Stimulated activated CD4-positive, alpha-beta T cell treated with anti-CD3 and anti-CD28 coated beads, Interleukin-15, amount 100 ng/mL, for 24 hours (primary cell): ENCODE measurements at places on chromosomes 12 and 14.

DNA sequence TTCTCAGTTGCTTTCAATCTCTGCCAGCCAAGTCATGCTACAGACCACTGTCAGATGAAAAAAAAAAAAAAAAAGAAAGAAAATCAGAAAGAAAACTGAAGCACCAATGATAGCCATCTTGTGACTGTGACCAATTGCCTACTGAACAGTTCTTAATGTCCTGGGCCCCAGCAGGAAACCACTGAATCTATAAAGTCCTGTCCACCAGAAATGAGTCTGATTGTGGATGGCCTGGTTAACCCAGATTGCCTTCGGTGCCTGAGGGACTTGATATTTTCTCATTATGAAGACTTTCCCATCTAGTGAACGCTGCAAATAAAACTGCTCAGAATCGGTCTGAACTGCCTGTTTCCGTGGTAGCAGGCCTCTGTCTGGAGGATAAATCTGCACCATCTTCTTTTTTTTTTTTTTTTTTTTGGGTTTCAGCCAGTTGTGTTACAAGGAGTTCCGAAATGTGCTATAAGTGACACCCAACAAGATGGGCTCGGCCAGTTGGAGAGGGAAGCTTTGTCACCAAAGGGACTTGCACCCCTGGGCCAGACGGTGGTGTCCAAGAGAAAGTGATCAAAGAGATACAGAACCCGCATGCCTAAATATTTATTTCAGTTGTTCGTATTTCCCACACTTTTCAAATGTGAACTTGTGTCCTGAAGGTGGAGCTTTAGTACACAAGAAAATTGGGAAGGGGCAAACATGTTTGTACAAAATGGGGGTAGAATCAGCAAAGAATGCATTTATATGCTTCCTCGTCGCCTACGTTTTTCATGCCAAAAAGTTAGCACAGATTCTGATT, 3.0 kb upstream of the PLXNC1 start:
- no peak for DNase-seq

DNA sequence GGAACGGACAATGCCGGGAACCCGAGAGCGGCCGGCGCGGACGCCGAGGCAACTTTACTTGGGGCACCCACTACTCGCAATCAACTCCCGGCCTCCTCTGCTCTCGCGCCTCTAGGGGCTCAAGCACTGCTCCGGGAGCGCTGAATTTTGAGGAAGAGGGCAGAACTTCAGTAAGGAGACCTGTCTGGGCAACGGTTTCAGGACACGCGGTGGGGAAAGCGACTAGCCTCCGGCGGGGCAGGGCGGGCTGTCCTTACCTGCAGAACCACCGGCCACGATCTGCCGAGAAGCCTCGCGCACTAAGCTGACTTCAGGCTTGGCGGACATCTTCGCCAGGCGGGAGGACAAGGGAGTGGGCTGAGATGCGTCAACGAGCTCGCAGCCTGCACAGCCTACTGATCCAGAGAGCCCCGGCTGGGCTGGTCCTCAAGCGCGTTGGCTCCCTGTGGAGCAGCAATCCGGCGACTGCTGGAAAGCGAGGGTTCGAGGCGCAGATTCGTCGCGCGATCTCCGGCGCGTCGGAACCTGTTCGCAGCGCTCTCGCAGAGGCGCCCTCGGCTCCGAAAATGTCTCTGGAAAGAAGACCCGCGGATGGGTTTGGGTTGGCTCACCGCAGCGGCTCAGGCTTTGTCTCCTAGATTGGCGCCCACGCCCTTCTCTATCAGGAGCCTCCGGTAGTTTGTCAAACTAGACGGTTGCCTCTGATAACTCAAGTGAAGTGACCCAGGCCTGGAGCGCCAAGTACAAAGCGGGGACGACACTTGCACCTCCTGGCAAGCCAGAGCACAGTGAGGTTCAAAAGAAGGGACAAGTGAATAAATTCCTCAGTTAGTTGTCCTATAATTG, at the start of gene SLC25A21:
Gene SLC25A21, minus strand, starts transcription at position 583 of the 846 bp plus-strand sequence.
- peak; percentile 17 for DNase-seq

DNA sequence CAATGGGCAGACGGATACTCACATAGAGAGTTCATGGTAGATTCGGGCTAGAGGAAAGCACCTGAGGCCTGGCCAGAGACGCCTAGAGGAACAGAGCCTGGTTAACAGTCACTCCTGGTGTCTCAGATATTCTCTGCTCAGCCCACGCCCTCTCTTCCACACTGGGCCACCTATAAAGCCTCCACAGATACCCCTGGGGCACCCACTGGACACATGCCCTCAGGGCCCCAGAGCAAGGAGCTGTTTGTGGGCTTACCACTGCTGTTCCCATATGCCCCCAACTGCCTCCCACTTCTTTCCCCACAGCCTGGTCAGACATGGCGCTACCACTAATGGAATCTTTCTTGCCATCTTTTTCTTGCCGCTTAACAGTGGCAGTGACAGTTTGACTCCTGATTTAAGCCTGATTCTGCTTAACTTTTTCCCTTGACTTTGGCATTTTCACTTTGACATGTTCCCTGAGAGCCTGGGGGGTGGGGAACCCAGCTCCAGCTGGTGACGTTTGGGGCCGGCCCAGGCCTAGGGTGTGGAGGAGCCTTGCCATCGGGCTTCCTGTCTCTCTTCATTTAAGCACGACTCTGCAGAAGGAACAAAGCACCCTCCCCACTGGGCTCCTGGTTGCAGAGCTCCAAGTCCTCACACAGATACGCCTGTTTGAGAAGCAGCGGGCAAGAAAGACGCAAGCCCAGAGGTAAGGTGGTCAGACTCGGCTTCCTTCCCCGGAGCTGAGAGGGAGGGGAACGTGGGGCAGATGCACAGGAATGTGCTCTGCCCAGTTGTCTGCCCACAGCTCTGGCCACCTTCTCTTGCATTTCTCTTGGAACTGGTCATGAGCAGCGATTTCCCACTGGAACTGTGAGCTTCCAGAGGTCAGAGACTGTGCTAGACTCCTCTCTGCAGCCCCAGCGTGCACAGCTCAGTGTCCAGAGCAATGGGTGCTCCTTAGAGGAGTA, at the start of gene CD4:
Gene CD4, plus strand, starts transcription at position 557 of the 953 bp plus-strand sequence. CDS start 10,611 bp downstream, outside the sequence.
- peak; percentile 94 for DNase-seq

DNA sequence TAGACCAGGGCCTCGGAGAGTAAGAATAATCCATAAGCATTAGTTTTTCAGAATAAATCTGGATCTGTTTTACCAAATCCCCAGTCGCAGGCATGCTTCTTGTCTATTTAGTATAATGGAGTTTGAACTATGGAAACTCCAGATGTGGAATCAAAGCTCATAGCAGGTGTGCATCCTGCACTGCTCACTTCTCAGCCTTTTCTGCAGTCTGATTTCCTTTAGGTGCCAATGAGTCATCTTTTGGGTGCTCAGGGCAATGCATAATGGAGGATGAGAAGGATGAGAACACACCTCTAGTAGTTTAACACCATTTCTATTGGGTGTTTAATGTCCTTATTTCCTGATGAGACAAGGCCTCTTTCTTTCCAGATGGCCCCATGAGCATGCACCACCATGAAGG, 961.2 kb downstream of the TMEM121 start:
- no peak for DNase-seq

GRCh38 chr12:70487440-70487839, 121.3 kb downstream of the KCNMB4 start:
- DNase-seq = no peak

- DNase-seq = no peak
These were observed 31.8 kb downstream of the CCDC198 start for GRCh38 chr14:57461777-57462320.

DNA sequence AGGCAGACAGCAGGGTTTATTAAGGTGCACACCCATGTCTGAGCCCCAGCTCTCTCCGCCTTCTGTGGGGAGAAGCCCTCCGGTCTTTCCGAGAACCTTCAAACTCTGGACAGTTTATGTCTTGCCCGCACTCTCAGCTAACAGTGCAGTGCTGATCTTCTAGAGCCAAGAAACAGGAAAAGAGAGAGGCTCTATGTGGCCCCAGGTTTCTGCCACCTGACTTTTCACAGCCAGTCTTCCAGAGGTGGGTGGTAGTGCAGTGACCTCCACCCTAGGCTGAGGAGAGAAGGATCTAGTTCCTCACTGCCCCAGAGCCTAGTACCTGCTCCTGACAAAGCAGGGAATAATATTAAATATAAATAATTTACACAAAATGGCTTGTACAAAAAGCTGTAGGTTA, 4.0 kb upstream of the SLC22A17 start:
- no peak for DNase-seq

- DNase-seq = no peak
These were observed 43.9 kb upstream of the ABCC9 start for GRCh38 chr12:21985155-21985554.

- DNase-seq = peak; percentile 13
These were observed 24.6 kb downstream of the TMEM19 start for GRCh38 chr12:71710276-71711125.

GRCh38 chr12:6778217-6778573, 5.9 kb downstream of the LAG3 start:
- DNase-seq = no peak

DNA sequence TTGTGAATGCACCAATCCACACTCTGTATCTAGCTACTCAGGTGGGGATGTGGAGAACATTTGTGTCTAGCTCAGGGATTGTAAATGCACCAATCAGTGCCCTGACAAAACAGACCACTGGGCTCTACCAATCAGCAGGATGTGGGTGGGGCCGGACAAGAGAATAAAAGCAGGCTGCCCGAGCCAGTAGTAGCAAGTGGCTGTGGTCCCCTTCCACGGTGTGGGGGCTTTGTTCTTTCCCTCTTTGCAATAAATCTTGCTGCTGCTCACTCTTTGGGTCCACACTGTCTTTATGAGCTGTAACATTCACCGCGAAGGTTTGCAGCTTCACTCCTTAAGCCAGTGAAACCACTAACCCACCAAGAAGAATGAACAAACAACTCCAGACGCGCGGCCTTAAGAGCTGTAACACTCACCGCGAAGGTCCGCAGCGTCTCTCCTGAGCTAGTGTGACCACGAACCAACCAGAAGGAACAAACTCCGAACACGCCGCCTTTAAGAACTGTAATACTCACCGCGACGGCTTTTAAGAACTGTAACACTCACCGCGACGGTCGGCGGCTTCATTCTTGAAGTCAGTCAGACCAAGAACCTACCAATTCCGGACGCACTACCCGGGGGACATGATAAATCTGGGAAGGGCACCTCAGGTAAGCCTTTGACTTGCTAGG, 4.6 kb upstream of the LDHB start:
- no peak for DNase-seq

GRCh38 chr14:30292541-30292940, 266.4 kb upstream of the G2E3 start:
- no peak for DNase-seq

DNA sequence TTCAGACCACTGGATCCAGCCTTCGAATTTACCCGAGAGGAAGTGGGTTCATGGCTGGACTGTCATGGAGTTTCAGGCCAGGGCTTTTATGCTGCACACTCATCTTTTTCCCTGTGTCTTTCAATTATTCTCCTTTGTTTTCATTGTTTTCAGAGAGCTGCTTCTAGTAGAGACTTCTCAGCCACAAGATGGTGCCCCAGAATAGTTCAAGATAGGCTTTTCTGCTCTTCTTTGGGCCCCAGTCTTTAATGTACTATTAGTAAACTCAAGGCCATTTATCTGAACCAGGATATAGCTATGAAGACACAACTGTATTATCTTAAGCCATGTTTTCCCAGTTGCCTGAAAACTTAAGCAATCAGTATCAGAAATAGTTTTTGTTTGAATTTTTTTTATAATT, 30.4 kb upstream of the PSMA6 start:
- no peak for DNase-seq

DNA sequence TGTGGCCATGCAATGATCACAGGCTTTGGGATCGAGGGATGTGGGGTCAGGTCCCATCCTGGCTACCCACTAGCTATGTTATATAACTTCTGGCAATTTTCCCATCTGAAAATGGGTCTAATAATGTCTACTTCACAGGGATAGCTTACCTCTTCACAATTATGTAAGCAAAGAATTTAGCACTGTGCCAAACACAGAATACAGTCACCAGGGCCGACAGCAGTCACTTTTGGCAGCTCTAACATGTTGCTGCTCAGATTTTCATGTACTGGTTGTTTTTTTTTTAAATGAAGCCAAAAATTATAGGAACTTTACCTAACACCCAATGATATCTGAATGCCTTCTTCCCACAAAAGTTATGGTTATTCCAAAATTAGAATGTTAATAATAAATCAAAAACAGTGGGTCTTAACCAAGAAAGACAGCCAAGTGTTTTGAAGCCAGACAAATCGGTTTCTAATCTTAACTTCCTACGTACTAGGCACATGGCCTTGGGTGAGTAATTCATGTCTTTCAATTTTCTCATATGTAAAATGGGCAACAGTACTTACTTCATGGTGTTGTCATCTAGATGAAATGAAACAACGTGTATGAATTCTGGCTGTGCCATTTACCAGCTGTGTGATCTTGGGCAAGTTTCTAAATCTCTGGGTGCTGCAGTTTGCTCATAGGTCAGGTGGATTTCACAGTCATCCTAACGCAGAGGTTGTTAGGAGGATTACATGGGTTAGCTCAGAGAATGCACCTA, 13.0 kb upstream of the PCED1B start:
- DNase-seq = no peak

DNA sequence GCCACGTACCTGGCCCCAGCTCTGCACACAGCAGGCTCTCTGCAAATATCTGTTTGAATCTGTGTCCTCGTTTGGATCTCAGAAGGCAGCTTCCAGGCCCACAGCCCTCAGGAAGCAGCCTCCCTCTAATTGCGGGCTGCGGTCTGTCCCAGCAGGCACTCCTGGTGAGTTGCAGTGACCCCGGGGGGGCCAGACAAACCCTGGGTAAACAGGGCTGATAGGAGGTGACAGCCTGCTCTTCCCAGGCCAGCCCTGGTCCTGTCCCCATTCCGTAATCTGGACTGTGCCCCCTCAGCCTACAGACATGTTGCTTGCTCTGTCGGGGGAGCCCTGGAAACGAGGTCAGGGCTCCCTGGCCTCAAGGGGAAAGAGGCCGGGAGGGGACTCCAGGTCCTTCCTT, 2.0 kb downstream of the FOXN4 start:
- DNase-seq = no peak

DNA sequence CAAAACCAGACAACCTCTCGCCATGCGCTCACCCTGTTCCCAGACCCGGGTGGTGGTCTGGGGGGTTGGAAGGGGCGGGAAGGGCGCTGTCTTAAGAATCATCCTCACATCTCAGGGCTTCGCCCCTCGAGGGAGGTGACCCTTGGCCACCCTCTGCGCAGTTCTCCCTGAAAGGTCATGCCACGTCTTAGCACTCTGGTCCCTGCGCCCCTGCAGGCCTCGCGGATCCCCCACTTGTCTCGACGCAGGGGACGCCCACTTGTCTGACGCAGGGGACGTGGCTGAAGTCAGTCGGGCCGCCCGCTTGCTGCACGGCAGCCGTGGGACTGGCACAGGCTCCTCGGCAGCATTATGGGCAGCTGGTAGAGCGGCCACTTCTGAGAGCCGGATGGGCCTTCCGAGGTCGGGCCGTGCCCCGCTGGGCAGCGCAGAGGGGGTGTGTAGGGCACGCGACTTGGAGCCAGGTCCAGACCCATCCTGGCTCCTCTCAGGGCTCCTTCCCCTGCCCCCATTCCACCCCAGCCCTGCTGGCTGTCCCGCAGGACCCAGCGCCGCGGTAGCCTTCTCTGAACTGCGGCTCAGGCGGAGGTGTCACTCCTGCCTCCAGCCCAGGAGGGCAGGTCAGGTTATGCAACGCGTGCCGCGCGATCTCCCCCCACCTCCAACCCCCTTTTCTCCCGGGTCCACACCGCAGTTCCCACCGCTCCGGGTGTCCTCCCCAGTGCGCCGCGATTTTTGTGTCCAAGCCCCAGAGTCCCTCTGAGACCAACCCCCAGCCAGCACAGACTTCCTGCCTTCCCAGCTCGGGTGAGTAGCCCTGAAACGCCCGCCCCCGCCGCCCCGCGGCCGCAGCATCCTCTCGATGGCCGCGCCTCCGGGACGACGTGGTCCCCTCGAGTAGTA, 40.9 kb upstream of the CAPRIN2 start:
- DNase-seq = peak; percentile 81

- DNase-seq = no peak
These were observed 22.3 kb downstream of the RPGRIP1 start for GRCh38 chr14:21302013-21302835.
